Forelimb muscle (tissue), 1 donor: ENCODE measurements at places on chromosomes 5 and 9. TPM values are rescaled to one million over a fixed set of nuclear protein-coding genes. Genes with fewer than 3 reads are reported as not detected.

RASGRF2 gene
- polyA plus RNA-seq, result 0.82 TPM

PCDHGA10 gene
- polyA plus RNA-seq, result 1.4 TPM

FOXD4L5 gene
- 0.90 TPM for polyA plus RNA-seq

DNA sequence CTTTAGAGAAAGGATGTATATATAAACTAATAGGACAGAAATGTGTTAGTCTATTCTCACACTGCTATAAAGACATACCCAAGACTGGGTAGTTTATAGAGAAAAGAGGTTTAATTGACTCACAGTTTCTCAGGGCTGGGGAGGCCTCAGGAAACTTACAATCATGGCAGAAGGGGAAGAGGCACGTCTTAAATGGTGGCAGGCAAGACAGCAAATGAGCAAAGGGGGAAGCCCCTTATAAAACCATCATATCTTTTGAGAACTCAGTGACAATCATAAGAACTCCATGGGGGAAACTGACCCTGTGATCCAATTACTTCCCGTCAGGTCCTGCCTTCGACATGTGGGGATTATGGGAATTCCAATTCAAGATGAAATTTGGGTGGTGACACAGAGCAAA lies 8.8 kb upstream of the RICTOR start:
- no peak for DNase-seq

GRCh38 chr5:15373151-15373550 lies 126.8 kb upstream of the FBXL7 start:
- no peak for DNase-seq

- no peak for DNase-seq
These were observed 78.4 kb downstream of the PLPP1 start for GRCh38 chr5:55456216-55456895.

DNA sequence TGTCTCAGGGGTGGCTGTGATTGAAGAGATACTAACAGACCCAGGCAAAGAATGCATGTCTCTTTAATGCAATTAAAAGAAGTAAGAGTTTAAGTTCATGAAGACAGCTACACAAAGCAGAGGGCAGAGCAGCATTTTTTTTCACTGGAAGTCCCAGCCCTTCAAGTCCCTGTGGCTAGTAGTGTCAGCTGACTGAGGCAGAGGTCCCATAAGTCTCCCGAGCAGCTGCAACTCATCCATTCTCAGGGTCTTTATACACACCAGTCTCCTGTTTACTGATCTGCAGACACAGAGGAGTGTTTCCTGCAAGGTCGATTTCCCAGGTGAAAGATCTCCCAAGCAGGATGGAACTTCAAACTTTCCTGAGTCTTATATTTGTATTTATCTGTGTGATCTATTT lies 169.4 kb upstream of the GLRA1 start:
- no peak for DNase-seq

GRCh38 chr9:120857902-120858301 lies 15.2 kb upstream of the PSMD5 start:
- DNase-seq, result no peak

- no peak for DNase-seq
These were observed 139.7 kb downstream of the SEC61B start for GRCh38 chr9:99361817-99362216.

GRCh38 chr9:76206821-76207220 lies 187.4 kb downstream of the RFK start:
- no peak for DNase-seq

- DNase-seq, result no peak
These were observed 98.9 kb downstream of the USP20 start for GRCh38 chr9:129934041-129934591.

GRCh38 chr9:19975499-19975898 lies 186.7 kb upstream of the SLC24A2 start:
- no peak for DNase-seq

DNA sequence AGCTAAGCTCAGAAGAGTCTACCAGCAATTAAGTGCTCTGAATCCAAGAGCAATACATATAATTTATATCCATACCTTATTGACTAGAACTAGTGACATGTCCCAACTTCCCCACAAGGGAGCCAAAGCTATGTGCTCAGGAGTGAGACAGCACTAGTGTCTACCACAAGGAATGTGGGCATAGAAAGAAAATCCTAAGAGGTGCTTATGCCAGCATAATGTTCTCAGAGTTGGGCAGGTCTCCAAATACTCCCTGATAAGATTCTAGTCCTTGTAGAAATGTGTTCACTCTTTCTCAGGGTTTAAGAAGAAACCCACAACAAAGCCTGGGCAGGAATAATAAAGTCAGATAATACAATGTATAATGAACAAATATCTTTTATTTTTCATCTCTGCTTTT lies 275.1 kb downstream of the BRINP1 start:
- DNase-seq, result no peak
